ENCODE measurements at places on chromosomes 3 and 15.

GRCh38 chr15:85071061-85071460 lies 89.4 kb downstream of the PDE8A start:
- DNase-seq = no peak

DNA sequence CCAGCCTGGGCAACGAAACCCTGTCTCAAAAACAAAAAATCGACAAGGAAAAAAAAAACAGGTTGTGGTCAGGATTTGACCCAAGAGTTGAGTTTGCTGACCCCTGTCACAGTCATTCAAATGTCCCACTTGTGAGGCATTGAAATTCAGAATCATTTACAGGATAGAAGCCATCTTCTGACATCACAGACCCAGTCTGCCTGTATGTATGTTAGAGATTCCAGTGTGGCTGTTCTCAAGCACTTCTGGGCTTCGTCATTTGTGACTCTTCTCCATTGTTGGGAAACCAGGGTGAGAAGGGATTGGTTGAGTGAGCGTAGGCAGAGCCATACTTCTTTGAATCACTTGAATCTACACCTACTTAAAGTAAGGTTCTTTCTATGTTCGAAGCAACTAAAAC lies 57.1 kb downstream of the LMLN start:
- no peak for DNase-seq

GRCh38 chr3:32401556-32402081 lies 10.0 kb downstream of the CMTM7 start:
- DNase-seq = peak; percentile 74

DNA sequence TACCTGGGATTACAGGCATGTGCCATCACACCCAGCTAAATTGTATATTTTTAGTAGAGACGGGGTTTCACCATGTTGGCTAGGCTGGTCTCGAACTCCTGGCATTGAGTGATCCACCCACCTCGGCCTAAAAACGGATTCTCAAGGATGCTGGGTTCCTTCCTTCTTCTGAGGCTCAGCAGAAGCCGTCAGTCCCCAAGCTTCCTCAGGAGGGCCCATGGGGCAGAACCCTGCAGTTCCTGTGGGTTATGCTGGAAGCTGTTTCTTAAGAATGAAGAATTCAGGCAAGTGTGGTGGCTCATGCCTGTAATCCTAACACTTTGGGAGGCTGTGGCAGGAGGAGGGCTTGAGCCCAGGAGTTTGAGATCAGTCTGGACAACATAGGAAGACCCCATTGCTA lies 29.0 kb upstream of the ZNF710 start:
- DNase-seq = no peak

DNA sequence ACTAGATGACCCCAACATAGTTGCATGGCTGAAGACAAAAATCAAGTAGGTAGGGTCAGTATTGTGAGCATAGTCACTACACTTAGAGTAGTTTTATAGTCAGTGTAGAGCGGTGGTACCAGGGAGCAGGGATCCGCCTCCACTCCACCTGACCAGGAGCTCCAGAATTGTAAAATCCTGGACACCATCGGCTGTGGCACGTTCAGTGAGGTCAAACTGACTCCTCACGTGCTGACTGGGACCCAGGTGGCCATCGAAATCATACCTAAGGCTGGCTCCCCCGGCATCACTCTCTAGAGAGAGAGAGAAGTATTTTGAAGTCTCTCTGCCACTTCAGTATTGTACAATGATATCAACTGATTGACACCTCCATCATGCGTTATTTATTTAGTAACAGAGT lies 59.7 kb upstream of the TAMM41 start:
- no peak for DNase-seq

DNA sequence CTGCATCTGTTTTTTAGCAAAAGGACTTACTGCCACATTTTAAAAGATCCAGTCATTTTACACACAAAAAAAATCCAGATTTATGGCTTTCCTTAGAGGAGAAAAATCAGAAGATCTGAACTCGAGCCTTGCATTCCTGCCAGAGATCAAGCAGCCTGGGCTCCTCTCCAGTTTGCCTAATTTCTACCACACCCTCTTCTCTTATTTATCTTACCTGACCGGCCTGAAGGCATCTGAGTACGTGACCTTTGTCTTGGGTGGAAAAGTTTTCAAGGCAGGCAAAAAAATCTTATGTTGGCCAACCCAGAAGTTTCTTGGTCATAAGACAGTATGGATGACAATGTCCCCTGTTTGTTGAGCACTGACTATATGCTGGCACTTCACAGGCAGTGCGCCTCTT lies 60.3 kb downstream of the CHRD start:
- DNase-seq = no peak

DNA sequence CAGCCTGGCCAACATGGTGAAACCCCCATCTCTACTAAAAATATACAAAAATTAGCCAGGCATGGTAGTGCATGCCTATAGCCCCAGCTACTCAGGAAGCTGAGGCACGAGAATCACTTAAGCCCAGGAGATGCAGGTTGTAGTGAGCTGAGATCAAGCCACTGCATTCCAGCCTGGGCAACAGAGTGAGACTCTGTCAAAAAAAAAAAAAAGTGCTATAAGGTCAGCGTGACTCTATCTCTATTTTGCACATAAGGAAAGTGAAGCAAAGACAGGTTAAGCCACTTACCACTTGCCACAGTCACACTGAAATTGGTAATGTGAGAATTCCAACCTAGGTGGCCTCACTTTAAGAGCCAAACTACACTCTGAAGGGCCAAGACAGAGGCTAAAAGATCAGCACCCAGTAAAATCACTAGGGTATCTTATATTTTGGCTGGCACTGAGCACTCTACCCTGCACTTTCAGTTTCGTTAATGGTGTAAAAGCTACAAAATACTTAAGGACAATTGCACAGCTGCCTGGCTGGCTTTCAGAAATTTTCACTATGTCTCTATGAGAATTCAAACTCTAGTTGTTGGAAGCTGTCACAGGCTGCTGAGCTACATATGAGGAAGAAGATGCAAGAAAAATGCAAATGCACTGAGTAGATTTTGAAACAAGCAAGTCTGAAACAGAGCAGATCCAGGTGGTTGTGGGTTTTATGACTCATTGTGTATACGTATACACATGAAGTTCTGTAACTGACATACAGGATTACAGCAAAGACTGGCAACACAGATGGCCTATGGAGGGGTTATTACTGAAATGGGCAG lies 32.7 kb downstream of the TRANK1 start:
- peak; percentile 48 for DNase-seq

All from RCC 7860 (cell line).